ENCODE measurements at places on chromosomes 13 and 19.

DNA sequence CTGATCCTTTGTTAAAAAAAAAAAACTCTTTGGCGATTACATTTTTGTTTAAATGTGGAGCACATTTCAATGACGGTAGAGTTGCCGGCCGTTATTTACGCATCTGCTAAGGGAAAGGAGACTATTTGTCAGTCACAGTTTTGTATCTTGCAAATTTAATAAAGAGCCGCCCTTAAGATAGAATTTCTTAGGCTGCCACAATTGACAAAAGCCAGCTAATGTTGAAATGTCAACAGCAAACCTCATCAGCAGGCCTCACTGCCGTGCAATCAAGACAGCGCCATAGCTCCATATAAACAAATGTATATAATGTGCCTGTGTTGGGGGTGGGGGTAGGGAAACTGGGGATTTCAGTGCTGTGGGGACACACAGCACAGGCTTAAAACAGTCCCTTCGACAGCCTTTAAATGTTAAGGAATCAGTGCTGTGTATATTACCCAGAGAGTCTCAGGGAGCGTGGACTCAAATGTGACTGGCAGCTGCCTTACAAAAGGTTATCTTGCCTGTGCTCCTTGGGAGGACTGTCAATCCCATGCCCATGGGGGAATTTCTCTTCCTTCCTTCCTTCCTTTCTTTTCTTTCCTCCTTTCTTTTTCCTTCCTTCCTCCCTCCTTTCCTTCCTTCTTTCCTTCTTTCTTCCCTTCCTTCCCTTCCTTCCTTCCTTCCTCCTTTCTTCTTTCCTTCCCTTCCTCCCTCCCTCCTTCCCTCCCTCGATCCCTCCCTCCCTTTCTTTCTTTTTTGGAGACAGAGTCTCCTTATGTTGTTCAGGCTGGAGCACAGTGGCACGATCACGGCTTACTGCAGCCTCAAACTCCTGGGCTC is 108.0 kb downstream of the URI1 start:
- no peak for DNase-seq

DNA sequence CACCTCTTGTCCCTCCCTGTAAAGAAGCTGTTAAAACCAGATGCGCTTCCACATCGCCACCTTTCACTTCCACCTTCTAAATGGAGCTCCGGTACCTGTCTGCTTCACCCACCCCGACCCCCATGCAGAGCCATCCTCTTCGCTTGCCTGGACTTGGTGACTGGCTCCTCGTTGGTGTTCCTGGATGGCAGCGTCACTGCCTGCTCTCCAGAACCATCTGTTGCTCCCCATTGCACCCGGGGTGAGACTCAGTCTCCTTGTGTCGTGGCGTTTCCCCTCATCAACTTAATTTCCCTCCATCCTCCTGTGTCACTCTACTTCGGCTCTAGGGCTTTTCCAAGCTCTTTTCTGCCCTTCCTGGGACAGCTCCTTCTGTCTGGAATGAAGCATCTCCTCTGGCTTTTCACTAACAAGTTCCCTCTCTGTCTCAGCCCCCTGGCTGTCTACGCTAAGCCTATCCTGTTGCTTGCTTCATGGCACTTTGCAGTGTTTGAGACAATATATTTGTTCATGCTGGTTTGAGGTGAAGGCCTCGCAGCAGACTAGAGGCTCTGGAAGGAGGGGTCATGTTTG is 10.3 kb downstream of the CEBPG start:
- DNase-seq: no peak

DNA sequence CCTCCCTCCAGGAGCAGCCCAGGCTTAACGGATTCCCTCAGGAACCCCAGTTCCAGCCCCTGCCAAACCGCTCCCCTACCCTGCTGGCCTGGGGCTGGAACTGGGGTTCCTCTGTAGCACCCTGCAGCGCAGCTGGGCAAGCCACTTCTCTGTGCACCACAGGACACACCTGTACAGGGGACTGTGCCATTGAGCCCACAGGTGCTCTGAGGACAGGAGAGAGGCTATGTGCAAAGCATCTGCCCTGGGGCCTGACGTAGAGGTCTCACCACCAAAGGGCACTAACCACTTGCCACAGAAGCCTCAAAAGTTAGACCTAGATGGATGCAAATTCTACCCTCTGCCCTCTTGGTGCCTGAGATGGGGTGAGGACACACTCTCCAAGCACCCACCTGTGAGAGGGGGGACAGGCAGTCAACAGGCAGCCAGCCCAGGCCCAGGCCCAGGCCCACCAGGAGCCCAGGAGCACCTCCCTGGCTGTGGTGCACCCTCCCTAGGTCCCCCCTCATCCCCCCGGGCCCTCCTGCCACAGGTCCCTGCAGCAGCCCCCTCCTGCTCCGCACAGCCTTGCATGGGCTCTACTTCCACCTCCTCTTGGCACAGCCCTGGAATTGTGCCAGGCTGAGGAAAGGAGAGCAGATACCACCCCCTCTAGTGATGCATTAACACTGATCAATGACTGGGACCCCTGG is 27.6 kb upstream of the SLC35E1 start:
- DNase-seq: no peak

DNA sequence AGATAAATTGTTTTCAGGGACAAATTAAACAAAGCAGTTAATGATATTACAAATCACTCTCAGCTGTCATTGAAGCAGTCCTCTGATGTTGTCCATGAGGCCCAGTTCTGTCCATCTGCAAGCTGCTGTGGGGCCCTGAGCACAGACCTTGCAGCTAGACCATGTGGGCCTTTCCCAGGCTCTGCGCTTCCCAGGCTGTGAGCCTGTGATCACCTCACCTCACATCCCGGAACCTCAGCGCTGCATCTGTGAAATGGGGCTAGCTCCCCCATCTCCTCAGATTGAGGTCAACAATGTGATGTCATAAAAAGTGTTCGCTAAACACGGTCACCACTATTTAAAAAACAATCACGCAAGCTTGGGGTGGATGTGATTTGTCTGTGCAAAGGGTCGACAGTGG is 51.9 kb upstream of the UQCRFS1 start:
- DNase-seq: no peak

Measured in neural crest cell (in vitro differentiated cells).